ENCODE measurements at places on chromosomes 13 and 19. TPM values are rescaled to one million over a fixed set of nuclear protein-coding genes. Genes with fewer than 3 reads are reported as not detected.

GRCh38 chr13:81577601-81578195, 1236.8 kb upstream of the SPRY2 start:
- no peak for DNase-seq

DNA sequence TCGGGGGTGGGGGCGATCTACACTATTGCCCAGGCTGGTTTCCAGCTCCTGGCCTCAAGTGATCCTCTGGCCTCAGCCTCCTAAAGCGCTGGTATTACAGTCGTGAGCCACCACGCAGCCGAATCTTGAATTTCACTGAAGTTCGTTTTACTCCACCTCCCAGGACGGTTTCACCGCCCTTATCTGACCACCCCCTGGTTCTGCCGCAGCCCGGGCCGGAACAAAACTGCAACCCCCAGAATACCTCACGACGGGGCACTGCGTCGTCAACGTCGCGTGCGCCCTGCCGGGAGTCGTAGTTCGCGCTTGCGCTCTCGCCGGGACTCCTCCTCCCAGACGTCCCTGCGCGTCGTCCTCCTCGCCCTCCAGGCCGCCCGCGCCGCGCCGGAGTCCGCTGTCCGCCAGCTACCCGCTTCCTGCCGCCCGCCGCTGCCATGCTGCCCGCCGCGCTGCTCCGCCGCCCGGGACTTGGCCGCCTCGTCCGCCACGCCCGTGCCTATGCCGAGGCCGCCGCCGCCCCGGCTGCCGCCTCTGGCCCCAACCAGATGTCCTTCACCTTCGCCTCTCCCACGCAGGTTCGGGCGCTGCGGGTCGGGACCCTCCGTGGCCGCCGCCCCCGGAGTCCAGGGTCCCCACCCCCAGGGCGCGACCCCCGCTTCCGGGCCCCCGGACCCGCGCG, at the start of gene ATP5F1D:
Gene ATP5F1D (plus strand): TSS at position 335 of the 679 bp plus-strand sequence. CDS start 100 bp downstream, at position 435.
- DNase-seq, result peak; percentile 86

GRCh38 chr19:54024660-54025059, 33.2 kb downstream of the CACNG6 start:
- no peak for DNase-seq

- peak; percentile 65 for DNase-seq
Observed at GRCh38 chr19:2561895-2562294, 86.0 kb downstream of the GADD45B start.

DNA sequence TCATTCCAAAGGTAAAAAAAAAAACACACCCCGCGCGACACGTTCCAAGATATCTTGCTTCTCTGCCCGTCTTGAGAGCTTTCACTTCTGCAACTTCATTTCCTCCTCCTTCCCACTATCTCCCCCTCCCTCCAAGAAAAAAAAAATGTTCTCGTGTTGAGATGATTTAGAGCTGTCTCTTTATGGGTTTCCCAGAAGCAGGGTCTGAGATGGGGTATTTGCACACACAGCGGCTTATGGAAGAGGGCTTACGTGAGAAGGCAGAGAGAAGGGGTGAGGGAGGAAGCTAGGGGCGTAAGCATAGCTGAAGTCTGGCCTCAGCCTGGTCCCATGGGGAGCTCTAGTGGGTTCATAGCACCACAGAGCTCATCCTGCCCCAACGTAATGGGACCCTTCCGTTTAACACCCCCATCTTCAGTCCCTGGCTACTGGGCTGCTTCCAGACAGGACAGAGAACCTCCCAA, 31.3 kb upstream of the USE1 start:
- peak; percentile 30 for DNase-seq

DNA sequence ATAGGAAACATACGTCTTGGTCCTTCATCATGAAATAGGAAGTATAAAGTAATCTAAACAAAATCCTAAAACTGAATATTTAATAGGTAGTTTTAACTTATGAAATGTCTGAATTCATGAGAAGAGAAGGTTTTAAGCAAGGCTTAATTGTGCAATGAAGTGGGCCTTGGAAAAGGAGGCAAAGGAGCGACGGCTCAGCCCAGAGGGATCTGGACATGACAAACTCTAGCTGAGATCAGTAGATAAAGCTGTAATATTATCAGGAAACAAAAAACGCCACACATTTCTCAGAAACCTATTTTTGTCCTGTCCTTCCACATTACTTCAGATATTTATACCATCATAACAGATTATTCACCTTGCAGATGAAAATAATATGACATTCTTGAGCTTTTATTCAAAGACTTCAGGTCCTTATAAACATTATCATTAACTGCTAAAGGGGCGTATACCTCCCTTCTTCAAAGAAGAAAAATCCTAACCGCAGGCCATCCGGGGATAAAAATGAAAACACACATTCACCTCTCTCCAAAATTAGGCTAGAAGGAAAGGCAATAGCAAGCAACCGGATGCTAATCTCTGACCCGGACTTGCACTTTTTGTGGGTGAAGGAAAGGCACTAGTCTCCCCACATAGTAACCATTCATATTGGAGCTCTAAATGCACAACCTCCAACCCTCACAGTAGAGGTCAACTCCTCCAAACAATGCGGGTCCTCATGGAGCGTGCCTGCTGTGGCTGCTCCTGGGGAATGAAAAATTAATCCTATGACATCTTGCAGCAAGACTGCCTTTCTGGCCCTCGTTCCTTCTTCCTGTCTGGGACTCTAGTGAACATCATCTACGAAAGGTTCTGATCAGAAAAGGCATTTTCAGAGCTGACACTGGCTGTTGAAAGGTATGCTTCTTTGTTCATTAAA, 108.8 kb downstream of the TBC1D4 start:
- no peak for DNase-seq

DNA sequence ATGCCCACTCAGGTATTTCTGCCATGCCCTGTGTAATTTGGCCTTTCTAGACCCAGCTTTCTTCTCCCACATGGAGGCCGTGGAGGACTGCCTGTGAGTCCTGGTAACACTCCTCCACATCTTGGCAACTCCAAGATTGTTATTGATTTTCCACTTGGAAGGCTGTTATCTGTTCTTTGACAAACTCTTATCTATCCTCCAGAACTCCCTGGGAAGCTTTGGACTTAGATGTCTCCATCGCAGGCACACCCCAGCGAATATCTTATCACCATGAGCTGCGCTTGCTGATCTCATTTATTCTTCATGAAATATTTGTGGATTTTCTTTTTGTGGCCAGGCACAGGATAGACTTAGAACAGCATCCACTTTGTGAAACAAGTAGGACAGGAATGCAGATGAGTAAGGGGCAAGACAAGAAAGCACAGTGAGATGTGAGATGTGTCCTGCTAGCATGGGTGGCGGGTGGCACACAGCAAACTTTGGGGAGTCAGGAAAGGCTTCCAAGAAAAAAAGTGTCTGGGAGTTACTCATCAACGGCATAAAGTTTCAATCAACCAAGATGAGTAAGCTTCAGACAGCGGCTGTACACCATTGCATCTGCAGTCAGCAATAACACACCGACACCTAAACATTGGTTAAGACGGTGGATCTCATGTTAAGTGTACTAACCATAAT, 84.5 kb upstream of the IRS2 start:
- DNase-seq, result no peak

- DNase-seq, result peak; percentile 32
Observed at GRCh38 chr13:20525144-20525600, 485 bp downstream of the CRYL1 start.

DNA sequence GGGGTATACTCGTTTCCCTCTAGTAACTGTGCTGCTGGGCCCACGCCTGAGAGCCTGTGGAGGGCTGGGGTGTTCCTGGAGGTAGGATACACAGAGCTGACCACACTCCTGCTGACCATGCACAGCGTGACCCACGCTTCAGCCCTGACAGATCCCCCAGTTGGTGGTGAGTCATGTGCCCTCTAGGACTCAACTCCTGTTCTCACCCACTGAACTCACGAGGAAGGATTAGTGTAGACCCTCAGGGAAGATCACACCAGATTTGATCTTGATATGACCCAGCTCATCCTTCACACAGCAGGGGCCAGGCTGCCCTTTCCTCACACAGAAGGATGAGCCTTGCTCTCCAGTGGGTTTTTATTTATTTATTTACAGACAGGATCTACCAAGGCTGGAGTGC, 13.3 kb upstream of the ACP7 start:
- DNase-seq, result no peak

- DNase-seq, result no peak
Observed at GRCh38 chr19:29664753-29665214, 477 bp upstream of the PLEKHF1 start.

DNA sequence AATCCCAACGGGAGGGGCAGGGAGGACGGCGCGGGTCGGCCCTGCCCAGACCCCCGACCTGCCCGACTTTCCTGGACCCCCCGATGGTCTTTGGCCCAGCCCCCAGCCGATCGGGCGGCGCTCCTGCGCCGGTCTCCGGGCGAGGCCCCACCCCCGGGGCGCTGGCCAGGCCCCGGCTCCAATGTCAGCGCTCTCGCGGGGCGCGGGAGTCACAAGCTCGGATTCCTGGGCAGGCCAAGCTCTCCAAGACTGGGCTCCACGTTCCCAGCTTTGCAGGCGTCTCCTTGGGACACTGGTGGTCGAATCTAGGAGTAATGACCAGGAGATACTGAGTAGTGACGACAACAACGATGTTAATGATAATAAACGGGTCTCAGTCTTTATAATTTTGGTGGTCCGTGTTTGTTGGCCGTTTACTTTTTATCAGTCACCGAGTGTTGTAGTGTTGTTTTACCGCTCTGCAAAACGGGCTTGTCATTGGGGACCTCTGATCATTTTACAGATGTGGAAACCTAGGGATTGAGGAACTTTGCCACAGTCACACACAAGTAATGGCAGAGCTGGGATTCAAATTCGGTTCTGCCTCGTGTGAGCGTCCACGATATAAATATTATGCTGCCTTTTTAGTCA, 545 bp downstream of the RAD23A start:
- DNase-seq, result peak; percentile 43

- DNase-seq, result no peak
Observed at GRCh38 chr13:98099627-98100026, 43.3 kb upstream of the FARP1 start.

DNA sequence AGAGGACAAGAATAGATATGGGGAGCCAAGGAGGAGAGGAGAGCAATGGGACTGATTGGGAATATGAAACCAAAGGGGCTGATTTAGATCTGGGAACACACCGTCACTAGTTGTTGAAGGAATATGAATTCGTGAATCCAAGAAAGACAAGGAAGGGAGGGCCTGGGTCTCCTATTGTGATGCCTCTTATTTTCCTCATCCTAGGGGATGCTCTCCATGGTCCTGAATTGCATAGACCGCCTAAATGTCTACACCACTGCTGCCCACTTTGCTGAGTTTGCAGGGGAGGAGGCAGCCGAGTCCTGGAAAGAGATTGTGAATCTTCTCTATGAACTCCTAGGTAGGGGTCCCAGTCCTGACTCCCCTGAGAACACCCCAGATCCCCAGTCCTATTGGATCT, 21.5 kb downstream of the RYR1 start:
- DNase-seq, result no peak

The CDC42EP5 gene
- polyA plus RNA-seq, result not detected

The HMGB1 gene
- polyA plus RNA-seq, result 714 TPM

The FGF21 gene
- not detected for polyA plus RNA-seq

The ZSCAN4 gene
- polyA plus RNA-seq, result not detected

The UPK1A gene
- not detected for polyA plus RNA-seq

The MEF2B gene
- polyA plus RNA-seq, result not detected

Data from CD4-positive, alpha-beta memory T cell (primary cell).